ENCODE measurements at places on chromosomes 2 and 18.

DNA sequence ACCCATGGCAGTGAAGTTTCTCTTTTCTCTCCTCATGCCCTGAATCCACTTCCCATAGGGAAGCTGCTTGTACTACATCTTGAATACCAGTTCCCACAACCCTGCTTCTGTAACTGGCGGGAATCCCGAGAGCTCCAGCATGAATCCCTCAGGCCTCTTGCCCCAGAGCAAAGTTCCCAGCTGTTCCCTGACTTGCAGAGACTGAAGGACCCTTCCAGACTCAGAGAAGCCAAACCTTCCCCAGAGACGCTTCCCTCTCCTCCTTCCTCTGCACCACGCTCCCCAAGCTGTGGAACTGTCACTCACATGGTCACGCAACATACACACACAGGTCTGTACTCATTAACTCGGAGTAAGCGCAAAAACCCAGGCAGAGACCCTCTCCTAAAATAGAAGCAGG lies 26.4 kb downstream of the TRAPPC12 start:
- DNase-seq, result no peak

- DNase-seq, result no peak
These were observed 86.2 kb downstream of the MIB1 start for GRCh38 chr18:21826641-21827302.

DNA sequence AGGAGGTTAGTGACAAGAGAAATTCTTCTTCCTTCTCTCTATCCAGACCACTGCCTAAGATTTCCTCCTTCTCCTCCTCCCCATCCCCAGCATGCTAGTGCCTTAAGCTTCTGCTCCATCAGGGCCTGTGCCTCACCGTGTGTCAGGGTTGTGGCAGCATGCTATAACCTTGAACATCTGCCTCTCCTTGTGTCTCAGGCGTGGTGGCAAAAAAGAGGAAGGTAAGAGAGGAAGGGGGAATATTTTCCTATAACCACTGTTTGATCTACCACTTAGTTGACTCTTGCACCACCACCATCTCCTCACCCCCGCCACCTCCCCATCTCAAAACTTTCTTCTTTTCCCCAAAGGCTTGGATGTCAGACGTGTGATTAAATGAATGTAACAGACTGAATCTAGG lies 38.3 kb upstream of the PEX13 start:
- no peak for DNase-seq

GRCh38 chr2:73516033-73516432 lies 126.2 kb downstream of the NAT8 start:
- DNase-seq, result no peak

- no peak for DNase-seq
These were observed 57.2 kb upstream of the TACR1 start for GRCh38 chr2:75256485-75256884.

DNA sequence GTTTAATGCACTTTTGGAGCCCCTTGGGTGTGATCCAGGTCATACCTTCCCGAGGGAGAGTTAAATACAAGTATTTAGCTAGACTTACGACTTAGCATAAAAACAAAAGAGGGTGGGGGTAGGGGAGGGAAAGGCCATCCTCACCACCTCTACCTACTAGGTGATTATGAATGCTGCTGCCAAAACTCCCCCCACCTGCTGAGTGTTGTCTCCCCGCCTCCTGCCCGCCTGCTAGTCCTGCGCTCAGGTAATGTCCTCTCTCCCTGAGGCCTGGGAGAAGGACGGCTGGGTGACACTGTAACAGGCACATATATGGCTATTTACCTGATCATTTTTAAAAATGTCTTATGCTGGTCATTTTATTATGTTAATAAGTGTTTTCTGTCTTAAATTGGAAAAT lies 3.0 kb upstream of the NCKAP5 start:
- DNase-seq, result no peak

DNA sequence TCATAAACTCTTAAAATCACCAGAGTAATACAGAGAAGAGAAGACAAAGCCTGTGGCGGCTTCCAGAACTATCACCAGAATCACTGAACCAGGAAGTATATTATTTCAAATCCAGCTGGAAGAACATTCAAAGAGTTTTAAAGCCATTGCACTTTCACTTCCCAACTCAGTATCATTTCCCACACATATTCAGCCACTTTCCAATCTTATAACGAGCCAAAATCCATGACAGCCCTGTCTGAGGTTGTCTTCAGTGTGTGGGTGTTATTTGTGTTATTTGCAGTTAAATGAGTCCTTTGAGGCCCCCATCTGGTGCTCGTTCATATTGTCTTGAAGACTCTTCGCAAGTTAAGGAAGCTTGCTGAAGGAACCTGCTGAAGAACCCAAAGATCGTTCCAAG lies 559.9 kb downstream of the TSN start:
- DNase-seq, result no peak

DNA sequence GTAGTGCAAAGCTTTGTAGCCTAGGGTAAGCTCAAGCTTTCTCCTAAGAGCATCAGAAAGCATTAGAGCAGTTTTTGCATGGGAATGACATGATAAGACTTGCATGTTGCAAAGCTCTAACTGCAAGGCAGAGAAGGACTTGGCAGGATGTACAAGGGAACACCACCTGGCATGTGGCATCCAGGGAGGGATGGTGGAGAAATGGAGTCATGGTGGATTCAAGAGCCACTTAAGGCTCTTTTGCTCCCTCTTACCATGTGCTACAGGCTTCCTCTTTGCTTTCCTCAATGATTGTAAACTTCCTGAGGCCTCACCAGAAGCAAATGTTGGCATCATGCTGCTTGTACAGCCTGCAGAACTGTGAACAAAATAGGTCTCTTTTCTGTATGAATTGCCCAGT lies 266.0 kb downstream of the GLI2 start:
- DNase-seq, result no peak

GRCh38 chr2:8494589-8494988 lies 187.3 kb upstream of the ID2 start:
- no peak for DNase-seq

DNA sequence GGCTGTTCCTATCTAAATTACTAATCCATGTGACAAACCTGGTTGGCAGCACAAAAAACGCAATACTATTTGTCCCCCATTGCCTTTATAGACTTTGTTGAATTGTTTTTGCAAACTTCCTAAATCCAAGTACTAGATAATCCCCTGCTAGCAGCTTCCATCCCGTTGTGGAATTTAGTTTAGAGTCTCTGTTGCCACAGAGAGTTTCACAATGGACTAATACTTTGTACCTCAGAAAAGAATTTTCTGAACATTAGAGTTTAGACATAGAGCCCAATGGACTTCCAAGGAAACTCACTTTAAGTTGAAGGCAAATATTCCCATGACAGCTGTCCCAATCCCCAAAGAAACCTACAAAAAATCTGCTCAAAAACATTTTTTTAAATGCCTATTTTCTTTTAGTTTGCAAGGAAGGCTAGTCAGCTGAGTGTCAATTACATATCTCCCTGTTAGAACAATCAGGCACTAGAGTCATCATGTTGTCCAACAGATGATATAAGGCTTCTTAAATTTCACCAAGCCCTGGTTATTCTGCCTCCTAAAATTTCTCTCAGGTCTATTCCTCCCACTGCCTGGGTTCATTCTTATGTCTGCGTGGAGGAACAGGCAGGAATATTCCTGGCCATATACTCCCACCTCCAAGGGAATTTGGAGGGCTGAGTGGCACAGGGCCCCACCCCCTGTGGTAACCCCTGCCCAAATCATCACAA lies 27.2 kb downstream of the RNF152 start:
- no peak for DNase-seq

GRCh38 chr2:86435531-86435930 lies 5.6 kb upstream of the KDM3A start:
- no peak for DNase-seq

- DNase-seq, result no peak
These were observed 209.5 kb downstream of the PIEZO2 start for GRCh38 chr18:10939822-10940221.

GRCh38 chr18:44638034-44638540 lies 42.6 kb upstream of the SETBP1 start:
- no peak for DNase-seq
